Epithelial cell of proximal tubule (primary cell): ENCODE measurements at places on chromosomes 3 and 15.

GRCh38 chr3:41195946-41196345 lies 3.4 kb upstream of the CTNNB1 start:
- no peak for DNase-seq

DNA sequence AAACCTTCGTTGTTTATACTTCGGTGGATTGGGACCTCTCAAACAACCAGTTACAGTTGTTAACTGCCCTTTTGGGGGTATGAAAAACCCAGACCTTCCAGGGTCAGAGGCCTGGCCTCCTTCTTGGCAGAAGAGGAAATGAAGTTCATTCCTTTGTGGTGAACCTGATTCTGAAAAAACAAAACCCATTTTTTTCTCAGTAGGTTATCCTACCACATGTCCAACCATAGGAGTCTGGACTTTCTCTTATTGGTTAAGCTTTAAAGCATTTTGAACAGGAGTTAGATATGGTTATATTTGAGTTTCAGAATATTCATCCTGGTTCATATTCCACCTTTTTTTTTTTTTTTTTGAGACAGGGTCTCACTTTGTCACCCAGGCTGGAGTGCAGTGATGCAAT lies 7.2 kb upstream of the LACTB start:
- DNase-seq: no peak

DNA sequence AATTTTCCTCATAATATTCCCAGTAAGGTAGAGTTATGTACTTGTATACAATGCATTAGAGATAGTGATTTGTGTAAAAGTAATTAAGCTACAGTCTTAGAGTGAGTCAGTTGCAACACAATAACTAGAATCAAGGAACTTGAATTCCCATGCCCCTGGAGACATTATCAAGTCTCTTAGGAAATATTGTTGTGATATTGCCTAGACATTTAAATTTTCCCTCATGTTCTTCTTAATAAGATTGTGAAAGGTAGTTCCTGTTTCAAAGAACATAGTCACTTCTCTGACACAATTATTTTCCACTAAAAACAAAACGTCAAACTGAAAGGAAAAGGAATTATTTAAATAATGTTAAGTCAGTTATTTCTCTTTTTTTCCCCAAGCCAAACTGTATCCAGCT lies 13.0 kb upstream of the ATP1B3 start:
- DNase-seq: no peak

DNA sequence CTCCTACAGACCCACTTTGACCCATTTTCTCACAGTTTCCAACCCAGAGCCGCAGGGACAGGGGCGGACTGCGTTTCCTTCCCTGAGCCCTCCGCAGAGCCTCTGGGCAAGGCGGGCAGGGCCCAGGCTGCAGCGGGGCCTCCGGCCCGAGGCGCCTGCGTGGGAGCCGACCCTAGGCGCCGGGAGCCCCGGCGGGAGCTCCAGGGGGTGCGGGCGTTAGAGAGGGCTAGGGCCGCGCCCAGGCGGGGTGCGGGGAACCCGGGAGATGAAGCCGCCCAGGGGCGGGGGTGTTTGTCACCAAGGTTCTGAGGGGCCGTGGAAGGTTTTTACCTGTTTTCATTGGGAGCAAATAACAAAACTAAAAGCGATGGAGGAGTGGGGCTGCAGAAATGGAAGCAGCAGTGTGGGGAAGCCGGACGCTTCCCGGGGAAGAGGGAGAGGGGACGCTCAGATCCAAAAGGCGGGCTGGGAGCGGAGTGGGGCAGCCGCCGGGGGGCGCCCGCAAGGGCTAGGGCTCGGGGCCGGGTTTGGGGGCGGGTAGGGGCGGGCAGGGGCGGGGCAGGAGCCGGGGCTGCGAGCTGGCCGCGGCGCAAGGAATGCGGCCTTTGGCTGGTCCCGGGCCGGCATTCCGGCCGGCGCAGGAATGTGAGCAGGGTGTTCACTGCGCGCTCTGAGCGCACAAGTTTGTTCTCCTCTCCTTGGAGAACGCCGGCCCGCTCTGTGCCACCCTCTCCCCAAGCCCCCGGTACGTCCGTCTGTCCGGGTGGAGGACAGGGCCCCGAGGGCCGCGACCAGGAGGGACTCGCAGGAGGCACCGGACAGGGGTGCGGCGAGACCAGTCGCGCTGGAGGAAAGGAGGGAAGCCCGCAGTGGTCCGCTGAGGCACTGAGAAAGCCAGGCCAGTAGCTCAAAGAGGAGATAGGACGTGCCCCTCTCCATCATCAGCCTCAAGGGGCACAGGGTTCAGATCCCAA lies 61.1 kb downstream of the AMOTL2 start:
- no peak for DNase-seq

- no peak for DNase-seq
Observed at GRCh38 chr3:107542665-107543064, 19.9 kb downstream of the BBX start.

DNA sequence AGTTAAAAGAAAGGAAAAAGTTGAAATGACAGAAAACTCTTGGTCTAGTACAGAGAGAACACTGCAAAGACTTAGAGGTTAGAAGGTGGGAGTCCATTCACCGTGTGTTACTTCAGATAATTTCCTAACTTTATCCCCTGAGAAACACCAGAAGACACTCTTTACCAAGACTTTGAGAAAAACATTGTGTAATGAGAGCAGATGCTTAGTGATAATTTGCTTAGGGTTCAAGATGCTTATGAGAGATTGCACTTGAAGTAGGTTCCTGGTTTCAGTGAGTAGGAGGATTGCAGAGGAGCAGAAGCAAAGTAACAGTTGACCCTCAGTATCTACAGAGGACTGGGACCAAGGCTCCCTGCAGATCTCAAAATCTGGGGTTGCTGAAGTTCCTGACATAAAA lies 594.1 kb downstream of the NR2F2 start:
- no peak for DNase-seq

GRCh38 chr3:143856252-143856970 lies 8.1 kb upstream of the SLC9A9 start:
- DNase-seq: no peak

DNA sequence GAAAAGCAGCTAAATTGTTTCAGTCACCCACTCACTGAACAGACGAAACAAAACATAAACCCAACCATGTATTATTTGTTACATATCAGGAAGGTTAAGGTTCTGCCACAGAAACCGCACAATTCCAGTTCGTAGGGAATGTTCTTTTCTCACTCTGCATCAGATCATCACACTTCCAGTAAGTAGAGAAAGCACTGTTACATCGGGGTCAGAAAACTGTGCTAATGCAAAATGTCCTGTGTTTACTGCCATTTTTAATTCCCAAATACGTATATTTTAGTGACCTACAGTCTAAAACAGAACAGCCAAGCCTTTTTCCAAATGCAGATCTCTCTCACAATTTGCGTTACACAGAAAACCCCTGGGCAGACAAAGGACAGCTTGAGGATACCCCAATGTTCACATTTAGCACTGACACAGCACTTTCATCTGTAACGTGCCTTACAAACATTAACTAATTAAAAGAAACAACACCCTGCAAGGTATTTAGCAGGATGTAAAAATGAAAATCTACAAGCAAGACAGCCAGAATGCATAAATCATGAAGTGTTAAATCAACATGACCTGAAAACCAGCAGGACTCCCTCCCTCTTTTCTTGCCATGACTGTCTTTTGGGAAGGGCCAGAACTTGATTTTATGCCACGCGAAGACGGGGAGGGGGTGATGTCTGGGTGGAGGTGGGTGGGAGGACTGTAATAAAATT lies 34.8 kb upstream of the SKIL start:
- DNase-seq: no peak

DNA sequence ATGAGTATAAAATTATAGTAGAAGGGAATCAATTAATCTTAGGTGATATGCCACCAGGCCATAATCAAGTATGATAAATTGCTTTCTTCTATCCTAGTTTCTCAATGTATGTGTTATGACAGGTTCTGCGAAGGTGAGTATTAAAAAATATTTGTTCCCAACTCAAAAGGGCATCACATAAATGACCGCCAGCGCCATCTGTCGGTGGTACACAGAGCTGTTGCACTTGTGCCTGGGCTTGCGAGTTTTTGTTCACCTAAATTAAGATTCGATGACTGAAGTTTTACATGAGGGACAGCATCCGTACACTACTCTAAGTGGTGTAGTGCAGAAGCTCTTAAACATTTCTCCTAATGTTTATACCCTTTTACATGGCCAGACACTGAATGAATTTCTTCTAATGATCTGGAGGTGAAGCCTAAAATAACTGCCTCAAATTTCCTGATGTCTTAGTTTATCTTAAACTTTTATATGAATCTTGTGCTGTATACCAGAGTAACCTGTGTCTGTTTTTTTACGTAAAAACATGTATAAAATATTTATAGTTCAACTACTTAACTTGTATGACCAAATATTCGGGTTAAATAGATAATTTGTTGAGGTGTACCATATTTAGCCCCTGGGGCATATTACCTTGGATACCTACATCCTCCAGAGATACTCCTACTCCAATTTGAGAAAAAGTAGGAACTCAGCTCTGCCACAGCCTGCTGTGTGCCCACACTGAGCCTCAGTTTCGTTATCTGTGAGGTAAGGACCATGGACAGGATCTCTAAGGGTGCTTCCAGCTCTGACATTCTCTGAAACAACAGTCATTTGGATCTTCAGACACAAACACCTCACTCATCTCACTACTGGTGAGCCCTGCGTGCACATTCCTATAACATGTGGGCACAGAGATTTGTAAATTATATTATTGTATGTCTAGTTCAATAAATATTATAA lies 365.6 kb downstream of the MAGI1 start:
- DNase-seq: no peak

DNA sequence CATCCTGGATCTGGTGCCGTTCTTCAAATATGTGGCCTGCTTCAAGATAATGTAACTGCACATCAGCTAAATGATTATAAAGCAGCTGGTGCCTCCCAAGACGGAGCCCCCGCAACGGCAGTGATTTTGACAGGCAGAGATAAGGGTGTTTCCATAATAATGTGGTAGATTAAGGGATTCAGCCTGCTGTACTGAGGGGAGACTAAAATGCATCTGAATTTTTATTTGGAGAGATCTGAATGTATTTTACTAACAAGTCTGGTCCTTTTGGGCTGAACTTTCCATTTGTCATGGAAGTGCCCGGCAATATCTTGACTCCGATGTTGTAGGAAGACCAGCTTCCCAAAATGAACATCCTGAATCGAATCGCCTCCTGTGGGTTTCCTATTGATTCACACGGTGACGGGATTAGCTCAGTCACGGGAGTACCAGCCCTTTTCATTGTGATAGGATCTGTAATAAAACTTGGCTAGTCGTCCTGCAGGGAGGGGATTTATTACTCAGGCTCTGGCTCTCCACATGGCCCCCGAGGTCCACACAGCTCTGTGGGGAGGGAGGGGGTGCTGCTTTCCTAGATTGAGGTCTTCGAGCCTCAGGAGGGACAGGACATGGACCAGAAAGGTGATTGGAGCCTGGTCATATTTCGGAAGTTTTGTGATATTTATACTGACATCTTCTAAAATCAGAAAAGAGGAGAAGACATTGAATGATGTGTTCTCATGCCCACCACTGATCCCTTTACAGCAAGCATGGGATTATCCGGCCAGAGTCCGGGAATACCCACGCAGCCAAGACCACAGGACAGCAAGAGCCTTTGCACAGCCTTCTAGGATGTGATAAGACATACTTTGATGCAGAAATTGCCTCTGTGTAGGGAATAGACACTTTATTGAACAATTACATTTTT lies 2.5 kb upstream of the PCSK6 start:
- DNase-seq: no peak

GRCh38 chr15:27592036-27592760 lies 506.9 kb downstream of the OCA2 start:
- no peak for DNase-seq

GRCh38 chr3:41159588-41160189 lies 39.6 kb upstream of the CTNNB1 start:
- no peak for DNase-seq

DNA sequence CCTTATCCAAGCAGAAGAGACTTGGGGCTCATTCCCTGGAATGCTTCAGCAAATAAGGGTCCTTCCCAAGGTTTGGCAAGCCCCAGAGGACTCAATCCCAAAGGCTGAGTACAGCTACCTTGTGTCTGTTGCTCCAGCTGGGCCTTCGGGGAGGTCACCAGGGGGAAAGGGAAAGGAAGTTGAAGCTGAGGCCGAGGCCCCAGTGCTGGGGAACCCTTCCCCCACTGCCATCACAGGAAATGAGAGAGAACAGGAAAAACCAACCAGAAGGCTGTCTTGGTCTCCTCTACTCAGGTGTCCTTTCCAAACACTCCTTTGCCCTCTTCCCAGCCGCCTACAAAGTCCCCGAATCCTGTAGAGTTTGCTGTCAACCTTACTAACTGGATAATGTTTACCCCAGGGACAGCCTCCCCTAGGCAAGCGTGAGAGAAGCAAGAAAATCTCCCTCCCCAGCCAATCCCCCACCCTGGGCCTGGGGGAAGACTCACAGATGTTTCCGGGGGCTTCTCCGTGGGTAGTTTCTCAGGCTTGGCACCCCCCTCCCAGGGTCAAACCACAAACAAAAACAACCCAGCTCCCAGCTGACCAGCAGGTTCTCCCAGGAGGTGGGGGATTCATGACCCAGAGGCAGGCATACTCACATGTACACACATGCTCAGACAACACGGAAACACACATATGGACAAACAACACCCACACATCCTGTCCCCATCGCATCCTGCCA lies 5.5 kb downstream of the CSRNP1 start:
- DNase-seq: no peak

GRCh38 chr3:38562467-38562925 lies 66.4 kb downstream of the EXOG start:
- no peak for DNase-seq

GRCh38 chr3:11764931-11765363 lies 81.7 kb downstream of the TAMM41 start:
- DNase-seq: peak; percentile 80

DNA sequence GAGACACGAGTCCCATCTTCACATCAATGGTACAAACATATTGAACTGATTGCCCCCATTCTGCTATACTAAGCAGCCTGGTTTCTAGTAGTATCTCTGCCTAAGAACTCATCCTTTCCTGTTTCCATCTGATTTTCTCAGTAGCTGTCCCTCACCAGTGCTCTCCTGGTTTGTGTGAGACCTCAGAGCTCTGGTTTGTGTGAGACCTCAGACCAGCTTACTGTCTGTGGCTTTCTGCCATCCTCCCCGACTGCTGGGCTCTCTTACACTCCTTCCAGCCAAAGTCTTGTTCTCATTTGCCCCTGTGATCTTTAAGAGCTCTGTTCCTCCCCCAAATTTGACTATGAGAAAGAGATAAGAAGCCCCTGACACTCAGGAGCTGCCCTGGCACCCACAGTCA lies 41.1 kb upstream of the NEDD4 start:
- DNase-seq: no peak

- DNase-seq: no peak
Observed at GRCh38 chr3:114351123-114351821, 57.4 kb downstream of the TIGIT start.

DNA sequence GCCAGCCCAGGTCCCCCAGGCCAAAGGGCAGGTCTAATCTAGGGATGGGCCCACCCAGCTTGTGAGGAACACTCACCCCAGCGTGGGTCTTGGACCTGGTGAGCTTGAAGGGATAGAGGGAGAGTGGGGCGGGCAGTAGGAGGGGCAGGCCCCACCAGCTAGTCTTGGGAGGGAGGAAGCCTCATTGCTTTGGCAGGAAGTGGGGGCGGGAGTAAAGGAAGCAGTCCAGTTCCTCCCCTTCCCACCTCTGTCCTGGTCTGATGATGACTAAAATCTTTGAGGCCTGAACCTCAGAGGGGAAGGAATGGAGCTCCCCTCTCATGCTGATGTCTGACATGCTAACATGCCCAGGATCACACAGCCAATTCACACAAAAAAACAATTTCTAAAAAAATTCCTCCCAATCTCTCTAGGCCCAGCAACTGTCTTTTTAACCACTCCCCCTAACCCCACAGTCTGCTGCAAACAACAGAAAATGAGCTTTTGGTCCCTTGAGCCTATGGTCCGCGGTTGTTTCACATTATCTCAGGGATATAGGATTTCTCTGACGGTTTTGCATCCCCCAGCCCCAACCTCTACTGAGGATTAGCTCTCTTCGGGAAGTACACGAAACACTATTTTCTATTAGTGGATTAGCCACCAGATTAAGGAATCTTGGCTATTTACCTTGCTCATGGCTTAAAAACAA lies 30.7 kb upstream of the DUSP7 start:
- DNase-seq: no peak
